ENCODE measurements at places on chromosomes 11 and 22. TPM values are rescaled to one million over a fixed set of nuclear protein-coding genes. Genes with fewer than 3 reads are reported as not detected.

DNA sequence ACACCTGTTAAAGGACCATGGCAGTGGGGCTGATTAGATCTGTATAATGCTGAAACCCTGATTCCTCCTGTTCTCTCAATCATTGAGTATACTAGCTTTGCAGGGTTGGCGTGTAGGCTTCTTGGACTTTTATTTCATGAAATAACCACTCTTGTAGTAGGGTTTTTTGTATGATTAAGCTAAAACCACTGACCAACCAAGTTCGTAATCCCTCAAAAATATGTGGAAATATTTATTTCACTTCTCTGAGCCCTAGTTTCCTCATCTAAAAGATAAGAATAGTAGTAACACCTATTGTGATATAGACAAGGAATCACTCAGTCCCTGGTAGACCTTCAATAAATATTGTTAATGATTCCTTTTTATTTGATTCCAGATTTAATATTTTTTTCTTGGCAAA, 4.2 kb downstream of the API5 start:
- no peak overlapping the region for H3K27ac ChIP-seq
- no peak overlapping the region for H3K4me3 ChIP-seq
- peaks cover 13% of the 10 kb centered on the region for H3K36me3 ChIP-seq
- peaks cover 38% of the 10 kb centered on the region for H3K4me1 ChIP-seq
- H3K27me3 ChIP-seq = no peaks in the 10 kb centered on the region

DNA sequence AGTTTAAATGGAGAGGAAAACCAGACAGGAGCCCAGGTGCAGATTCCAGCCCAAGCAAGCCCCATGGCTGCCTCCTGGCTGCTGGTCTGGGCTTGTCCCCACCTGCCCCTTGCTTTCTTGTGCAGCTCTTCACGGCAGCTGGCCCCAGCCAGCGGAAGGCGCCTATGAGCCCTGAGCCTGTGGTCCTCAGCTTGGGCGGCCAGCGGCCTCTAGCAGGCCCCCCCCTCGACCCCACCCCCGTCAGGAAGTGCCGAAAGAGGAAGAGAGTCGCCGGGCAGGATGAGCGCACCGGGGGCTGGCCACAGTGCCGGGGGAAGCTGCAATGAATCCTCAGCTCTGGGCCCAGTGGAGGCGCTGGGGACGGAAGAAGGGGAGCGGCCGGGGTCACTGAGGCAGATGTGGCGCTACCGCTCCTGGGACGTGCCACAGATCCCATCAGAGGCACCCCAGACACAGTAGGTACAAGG, 2.1 kb upstream of the DGKZ start:
- H3K4me3 ChIP-seq = no peak overlapping the region
- peaks cover 28% of the 10 kb centered on the region for H3K4me1 ChIP-seq
- H3K36me3 ChIP-seq = no peaks in the 10 kb centered on the region
- no peak overlapping the region for H3K27ac ChIP-seq
- peaks cover 11% of the 10 kb centered on the region for H3K27me3 ChIP-seq

DNA sequence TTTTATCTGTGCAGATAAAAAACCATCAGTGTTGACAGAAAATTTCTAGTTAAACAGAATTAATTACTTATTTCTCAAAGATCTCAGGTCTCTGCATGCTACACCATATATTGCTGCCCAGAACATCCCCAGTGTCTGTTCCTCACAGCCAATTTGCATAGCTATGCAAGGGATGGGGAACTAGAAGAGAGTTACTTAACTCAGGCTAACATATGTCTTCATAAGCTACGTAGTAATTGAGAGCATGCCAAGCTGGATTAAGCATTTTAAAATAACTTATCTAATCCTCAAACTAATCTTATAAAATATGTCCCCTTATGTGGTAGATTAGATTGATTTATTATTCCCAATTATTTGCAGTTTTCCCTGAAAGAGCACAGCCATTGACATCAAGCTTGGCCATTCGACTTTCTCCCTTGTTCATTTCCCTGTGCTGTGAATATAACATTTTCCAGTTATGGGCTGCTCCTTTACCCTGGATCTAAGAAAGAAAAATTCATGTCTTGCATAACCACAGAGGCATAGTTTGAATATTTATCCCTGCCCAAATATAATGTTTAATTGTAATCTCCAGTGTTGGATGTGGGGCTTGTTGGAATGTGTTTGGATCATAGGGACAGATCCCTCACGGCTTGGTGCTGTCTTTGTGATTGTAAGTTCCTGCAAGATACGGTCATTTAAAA, 69.1 kb downstream of the C11orf87 start:
- no peak overlapping the region for H3K4me3 ChIP-seq
- H3K27me3 ChIP-seq = no peaks in the 10 kb centered on the region
- DNase-seq = no peak
- H3K27ac ChIP-seq = no peak overlapping the region
- H3K4me1 ChIP-seq = no peaks in the 10 kb centered on the region

- H3K27me3 ChIP-seq = peaks cover 1% of the 10 kb centered on the region
- no peak overlapping the region for H3K27ac ChIP-seq
- H3K4me3 ChIP-seq = no peak overlapping the region
- no peaks in the 10 kb centered on the region for H3K4me1 ChIP-seq
- DNase-seq = no peak
Observed at GRCh38 chr22:34805771-34806170, 260.2 kb upstream of the ISX start.

Gene ZP1
- not detected for total RNA-seq

DNA sequence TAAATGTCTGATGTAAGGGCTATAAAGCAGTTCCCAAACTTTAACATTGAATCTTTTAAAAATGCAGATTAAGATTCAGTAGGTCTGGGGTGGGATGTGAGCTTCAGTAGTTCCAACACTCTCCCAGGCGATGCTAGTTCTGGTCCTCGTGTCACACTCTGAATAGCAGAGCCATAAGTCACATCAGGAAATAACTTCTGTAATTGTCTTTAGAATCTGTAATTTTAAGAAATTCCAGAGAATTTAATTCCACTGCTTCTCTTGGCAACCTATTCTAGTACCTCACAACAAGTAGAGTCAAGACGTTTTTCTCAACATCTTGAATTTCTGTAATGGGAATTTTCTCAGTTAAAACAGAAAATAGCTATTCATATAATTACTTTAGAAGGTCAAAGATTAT, 223.1 kb downstream of the TMEM135 start:
- H3K27me3 ChIP-seq = no peaks in the 10 kb centered on the region
- DNase-seq = peak; percentile 44
- peak overlapping the region; percentile 90 for H3K27ac ChIP-seq
- peaks cover 89% of the 10 kb centered on the region for H3K4me1 ChIP-seq
- peak overlapping the region; percentile 71 for H3K4me3 ChIP-seq

Gene HPX
- total RNA-seq = 0.54 TPM

DNA sequence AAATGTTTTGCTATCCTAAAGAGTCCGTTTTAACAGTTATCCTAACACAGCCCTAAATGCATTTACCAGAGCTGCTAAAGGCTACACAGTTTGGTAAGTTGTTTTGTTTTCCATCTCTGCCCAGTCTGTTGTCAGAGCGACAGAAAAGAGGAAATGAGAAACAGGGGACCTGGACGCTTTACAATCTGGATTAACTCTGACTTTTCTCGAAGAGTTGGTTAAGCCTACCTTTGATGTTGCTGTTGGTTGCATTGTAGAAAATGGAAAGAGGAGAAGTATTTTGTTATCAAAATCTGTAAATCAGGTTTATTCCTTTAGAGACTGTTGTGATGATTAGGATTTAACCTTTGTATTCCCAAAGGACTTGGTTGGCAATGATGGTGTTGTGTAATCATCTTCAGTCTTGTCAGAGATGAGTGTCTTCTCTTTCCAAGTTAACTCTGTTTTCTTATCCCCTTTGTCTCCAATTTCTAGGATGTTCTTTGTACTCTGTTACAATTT, 481 bp downstream of the ANGPTL5 start:
- DNase-seq = peak; percentile 33
- no peaks in the 10 kb centered on the region for H3K27me3 ChIP-seq
- peaks cover 33% of the 10 kb centered on the region for H3K4me1 ChIP-seq
- no peaks in the 10 kb centered on the region for H3K36me3 ChIP-seq

GRCh38 chr22:47102648-47103047, 340.2 kb downstream of the TBC1D22A start:
- H3K4me1 ChIP-seq = peaks cover 20% of the 10 kb centered on the region
- peaks cover 8% of the 10 kb centered on the region for H3K36me3 ChIP-seq
- no peak for DNase-seq

- DNase-seq = no peak
- H3K4me3 ChIP-seq = no peak overlapping the region
- no peak overlapping the region for H3K27ac ChIP-seq
- H3K36me3 ChIP-seq = no peaks in the 10 kb centered on the region
- peaks cover 12% of the 10 kb centered on the region for H3K27me3 ChIP-seq
Observed at GRCh38 chr22:45389546-45389945, 23.9 kb downstream of the SMC1B start.

DNA sequence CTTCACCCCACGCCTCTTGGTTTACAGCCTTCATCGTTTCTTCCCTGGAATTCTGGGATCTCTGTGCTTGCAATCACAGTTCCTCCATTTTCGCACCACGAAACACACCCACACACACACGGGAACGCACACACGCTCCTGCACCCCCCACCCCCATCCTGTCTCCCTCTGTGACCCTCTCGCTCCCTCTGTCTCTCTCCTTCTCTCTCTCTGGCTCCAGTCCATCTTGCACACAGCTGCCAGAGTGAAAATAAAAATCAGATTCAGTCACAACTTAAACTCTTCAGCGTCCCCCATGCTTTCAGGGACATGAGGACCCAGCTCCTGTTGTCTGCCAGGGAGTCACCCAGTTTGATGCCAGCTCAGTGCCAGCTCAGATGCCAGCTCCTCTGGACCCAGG, 3.0 kb downstream of the GAL start:
- no peak for DNase-seq
- H3K4me1 ChIP-seq = peaks cover 9% of the 10 kb centered on the region
- peaks cover 33% of the 10 kb centered on the region for H3K27me3 ChIP-seq
- no peak overlapping the region for H3K27ac ChIP-seq
- H3K4me3 ChIP-seq = no peak overlapping the region
- H3K36me3 ChIP-seq = no peaks in the 10 kb centered on the region

- no peak for DNase-seq
- H3K4me3 ChIP-seq = no peak overlapping the region
- H3K36me3 ChIP-seq = peaks cover 12% of the 10 kb centered on the region
- H3K27me3 ChIP-seq = peaks cover 5% of the 10 kb centered on the region
Observed at GRCh38 chr22:23892130-23892529, 2.1 kb upstream of the MIF start.

- H3K27ac ChIP-seq = no peak overlapping the region
- H3K27me3 ChIP-seq = no peaks in the 10 kb centered on the region
- no peak overlapping the region for H3K4me3 ChIP-seq
- H3K36me3 ChIP-seq = no peaks in the 10 kb centered on the region
- H3K4me1 ChIP-seq = no peaks in the 10 kb centered on the region
Observed at GRCh38 chr11:95660038-95660437, 129.5 kb downstream of the FAM76B start.

DNA sequence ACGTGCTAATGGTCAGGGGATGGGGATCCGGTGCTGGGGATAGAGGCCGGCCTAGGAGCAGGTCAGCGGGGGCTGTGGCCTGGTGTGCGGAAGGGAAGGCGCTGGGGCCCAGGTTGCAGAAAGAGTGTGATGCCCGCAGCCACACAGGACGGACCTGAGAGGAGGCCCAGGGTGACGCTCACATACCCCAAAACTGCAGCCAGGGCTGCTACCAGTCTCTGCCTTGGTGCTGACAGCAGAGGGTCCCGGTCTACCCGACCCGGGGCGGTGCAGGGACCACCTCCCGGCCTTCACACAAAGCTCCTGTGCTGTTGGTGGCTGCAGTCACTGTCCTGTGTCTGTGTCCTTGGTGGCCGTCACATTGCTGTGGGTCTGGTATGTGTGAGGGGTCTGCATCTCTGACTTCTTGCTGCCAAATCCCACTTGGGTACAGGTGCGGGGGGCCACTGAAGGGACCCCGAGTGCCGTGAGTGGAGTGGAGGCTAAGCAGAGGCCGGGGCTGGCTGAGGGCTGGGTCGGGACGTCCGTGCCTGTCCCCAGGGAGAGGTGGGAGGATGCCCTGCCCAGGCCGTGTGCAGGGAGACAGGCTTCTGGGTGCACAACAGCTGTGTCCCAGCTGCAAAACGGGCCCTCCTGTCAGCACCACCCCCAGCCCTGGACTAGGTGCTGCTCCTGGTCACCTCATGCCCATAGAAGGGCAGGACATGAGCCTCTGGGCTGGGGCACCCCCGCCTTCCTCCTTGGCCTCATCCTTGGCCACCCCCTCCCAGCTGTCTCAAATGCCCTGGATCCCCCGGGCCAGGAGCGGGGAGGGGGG, 1.5 kb downstream of the LSP1 start:
- DNase-seq = no peak
- H3K27ac ChIP-seq = no peak overlapping the region
- peaks cover 20% of the 10 kb centered on the region for H3K27me3 ChIP-seq
- no peaks in the 10 kb centered on the region for H3K4me1 ChIP-seq

Gene LMO2
- total RNA-seq = not detected

GRCh38 chr22:38935023-38935422, 22.4 kb upstream of the APOBEC3A start:
- DNase-seq = no peak
- peaks cover 45% of the 10 kb centered on the region for H3K27me3 ChIP-seq
- H3K4me3 ChIP-seq = no peak overlapping the region
- H3K27ac ChIP-seq = no peak overlapping the region
- no peaks in the 10 kb centered on the region for H3K36me3 ChIP-seq

Gene LRRC74B
- not detected for total RNA-seq

Gene OVOL1
- total RNA-seq = not detected

Gene TRPC6
- not detected for total RNA-seq

GRCh38 chr11:109362059-109362458, 59.9 kb upstream of the C11orf87 start:
- no peak overlapping the region for H3K27ac ChIP-seq
- no peaks in the 10 kb centered on the region for H3K27me3 ChIP-seq
- H3K4me1 ChIP-seq = peaks cover 22% of the 10 kb centered on the region

DNA sequence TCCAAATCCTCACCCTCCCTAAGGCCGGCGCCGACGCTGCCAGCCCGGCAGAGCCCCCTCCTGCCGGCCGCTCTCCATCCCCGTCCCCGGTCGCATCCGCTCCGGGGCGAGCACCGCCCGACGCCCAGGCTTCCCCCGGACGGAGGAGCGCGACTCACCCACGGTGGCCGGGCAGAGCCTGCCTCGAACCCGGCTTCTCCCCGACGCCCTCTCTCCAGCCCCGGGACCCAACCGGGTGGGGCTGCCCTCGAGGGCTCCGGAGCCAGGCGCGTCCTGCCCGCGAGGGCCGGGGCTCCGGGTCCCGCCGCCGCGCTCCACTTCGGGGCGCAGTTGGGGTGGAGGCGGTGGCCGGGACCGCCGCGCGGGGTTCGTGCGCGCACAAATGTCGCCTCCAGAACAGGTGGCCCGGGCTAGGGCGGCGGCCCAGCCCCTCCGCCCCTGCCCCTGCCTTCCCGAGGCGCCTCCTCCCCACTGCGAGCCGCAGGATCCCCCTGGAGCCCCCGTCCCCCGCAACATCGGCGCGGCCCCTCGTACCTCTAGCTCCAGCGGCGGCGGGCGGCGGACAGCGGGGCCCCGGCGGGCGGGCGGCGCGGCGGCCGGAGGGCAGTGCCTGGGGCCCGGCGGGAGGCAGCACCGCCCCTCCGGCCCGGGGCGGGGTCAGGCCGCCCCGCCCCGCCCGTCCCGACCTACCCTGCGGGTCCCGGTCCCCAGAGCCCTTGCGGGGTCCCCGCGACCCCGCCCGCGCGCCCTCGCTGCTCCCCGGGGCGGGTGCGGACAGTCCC, at the start of gene A4GALT:
TSS of gene A4GALT (minus strand) at position 608 of the 782 bp plus-strand sequence. CDS start 26,919 bp downstream, outside the sequence.
- peaks cover 9% of the 10 kb centered on the region for H3K27me3 ChIP-seq
- H3K36me3 ChIP-seq = no peaks in the 10 kb centered on the region
- H3K4me3 ChIP-seq = peak within 1 kb of the TSS; percentile 88
- no peak for DNase-seq
- H3K4me1 ChIP-seq = peaks cover 44% of the 10 kb centered on the region
- no peak within 1 kb of the TSS for H3K27ac ChIP-seq

GRCh38 chr22:29788339-29789279, 21.4 kb downstream of the UQCR10 start:
- peaks cover 8% of the 10 kb centered on the region for H3K36me3 ChIP-seq
- H3K27ac ChIP-seq = no peak overlapping the region
- H3K27me3 ChIP-seq = peaks cover 2% of the 10 kb centered on the region
- no peak overlapping the region for H3K4me3 ChIP-seq

GRCh38 chr11:2156416-2157182, 4.4 kb downstream of the INS start:
- peaks cover 8% of the 10 kb centered on the region for H3K27me3 ChIP-seq
- no peaks in the 10 kb centered on the region for H3K36me3 ChIP-seq
- DNase-seq = peak; percentile 45
